ENCODE measurements at places on chromosomes 12 and 14.

- no peak for DNase-seq
Measured at GRCh38 chr12:32032205-32032810, 73.1 kb downstream of the RESF1 start.

DNA sequence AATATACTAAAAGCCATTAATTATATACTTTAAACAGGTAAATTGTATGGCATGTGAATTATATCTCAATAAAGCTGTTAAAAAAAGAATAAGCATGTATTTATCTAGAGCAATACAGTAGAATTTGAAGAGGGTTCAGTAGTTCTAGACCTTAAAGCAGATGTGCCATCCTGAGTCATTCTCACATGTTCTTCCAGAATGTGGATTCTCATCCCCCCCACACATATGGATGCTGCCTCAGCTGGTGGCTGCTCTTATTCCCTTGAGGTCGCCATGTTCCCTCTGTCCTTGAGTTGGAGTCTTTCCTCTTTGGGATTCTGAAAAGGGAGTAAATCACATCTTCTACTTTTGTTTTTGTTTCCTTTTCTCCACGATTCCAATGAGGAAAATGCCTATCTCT lies 321.3 kb downstream of the AEBP2 start:
- DNase-seq = no peak

DNA sequence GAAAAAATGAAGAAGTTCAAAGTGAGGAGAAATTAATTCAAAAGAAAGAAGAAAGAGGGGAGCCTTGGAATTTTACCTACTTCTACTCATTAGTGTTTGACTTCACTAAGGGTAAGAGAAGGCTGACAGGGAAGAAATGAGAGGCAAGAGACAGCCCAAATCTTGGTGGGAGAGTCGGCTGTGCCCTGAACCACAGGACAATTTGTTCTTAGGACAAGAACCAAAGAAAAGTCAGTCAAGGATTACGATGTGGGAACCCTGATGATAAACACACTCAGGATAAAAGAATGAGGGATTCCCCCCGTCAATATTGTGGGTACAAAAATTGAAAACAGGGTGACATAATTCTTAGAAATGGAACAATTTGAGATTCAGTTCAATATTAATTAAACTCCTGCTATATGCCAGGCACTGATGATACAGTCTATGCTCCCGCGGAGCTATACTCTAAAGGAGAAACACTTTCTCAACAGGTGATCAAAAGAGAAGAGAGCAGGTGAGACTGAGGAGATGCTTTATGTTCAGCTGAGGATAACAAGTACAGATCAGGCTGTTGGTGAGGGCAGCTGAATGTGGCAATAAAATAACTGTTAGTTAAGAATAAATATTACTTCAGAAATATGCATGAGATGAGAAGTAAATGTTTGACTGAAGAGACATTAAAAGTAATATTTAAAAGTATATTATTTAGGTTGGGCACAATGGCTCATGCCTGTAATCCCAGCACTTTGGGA lies 175.4 kb downstream of the SLC25A21 start:
- DNase-seq = no peak

GRCh38 chr12:111438481-111438880 lies 32.8 kb downstream of the SH2B3 start:
- no peak for DNase-seq

DNA sequence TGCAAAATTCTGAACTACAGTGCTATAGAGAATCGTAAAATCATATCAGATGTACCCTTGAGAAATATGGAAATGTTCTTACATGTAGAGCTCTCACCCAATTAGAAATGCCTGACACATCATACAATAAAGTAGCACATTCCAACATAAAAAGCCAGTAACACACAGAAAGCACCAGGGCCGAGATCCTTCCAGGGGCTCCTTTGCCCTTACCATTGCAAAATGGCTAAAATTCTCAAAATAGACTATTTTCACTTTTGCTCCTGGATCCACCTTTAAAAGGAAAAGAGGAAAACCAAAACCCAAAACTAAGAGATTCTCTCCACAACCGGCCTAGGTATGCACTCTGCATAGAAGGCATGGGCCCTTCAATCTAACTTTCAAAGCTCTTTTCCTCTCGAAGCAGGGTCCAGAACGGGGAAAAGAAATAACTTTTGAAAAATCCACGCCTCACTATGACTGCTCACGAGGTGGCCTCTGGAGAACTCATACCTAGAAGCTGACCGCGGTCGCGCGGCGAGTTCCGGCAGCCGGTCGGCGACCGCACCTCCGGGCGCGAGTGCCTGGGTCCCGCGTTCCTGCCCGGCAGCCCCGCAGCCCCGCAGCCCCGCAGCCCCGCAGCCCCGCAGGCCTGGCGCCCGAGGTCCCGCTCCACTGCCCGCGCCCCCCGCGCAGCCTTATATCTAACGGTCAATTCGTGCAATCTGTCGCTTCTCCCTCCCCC lies 2.7 kb downstream of the OTX2 start:
- DNase-seq = no peak

DNA sequence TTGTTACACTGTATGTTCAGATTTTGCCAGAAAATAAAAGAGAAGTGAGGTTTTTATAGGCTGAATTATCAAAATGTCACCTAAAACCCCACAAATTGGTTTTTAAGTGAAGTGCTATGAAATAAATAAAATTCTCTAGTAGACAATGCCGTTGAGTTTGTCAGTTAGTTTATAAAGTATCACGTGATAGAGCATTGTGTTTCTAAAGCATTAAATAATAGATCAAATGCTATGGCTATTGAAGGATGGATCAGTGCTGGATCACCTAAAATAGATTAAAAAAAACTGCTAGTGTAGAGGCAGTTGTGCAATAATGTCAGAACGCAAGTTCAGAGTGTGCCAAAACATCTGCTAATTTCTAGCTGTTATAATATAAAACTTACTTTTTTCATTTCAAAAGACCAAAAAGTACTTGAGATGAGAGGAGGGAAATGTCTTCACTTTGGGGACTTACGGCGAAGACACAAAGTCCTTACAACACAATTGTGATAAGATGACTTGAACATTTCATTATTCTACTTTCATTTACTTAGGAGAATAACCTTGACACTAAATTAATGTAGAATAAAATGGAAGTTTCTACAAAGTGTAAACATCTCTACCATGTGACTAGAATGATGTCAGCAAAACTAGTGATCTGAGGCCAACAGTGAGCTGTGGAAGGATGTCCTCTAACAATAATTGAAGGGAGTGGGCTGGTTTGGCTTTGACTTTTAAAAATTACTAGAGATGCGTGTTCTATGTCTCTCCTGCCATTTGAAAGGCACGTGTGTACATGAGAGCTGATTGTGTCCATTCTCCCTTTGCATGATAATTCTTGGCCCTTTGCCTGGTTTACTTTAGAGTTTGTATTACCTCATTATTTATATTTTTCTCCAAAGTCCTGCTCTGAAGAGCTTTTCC lies 154.4 kb upstream of the PDE3A start:
- DNase-seq = no peak

- peak; percentile 0 for DNase-seq
Measured at GRCh38 chr14:80213602-80214001, 2.3 kb upstream of the DIO2 start.

- DNase-seq = no peak
Measured at GRCh38 chr12:64685605-64686004, 73.6 kb downstream of the GNS start.

DNA sequence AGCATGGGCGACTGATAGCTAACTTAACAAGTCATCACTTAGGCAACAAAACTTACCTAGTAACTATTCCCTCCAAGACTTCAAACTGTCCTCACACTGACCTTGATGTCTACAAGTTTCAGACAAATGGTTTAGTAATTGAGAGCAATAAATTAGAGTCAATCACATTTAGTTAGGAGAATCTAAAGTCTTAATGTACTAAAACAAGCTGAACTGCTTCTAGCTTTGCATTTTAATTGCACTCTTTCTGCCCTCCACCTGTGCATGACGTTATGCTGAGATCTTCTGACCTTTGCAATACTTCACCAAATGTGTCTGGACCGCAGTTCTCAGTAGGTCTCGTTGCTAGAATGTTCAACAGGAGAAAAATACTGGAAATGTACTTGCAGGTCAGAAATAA lies 158.0 kb downstream of the PIK3C2G start:
- DNase-seq = no peak

GRCh38 chr14:32697704-32698103 lies 241.0 kb upstream of the NPAS3 start:
- DNase-seq = no peak

DNA sequence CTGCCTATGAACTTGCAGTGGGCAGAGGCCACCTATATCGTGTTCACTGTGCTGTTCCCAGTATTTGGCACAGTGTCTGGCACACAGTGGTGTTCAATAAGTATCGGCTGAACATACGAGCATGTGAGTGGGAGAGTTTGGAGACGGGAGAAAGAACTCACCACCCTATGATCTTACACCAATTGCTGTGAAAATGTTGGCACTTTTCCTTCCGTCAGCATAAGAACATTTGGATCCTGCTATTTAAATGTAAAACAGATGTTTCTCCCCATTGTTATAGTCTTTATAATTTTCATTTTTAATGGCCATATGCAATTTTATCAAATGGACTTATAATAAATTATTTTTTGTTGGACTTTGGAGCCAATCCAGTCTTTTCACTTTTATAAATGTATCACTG lies 144.4 kb downstream of the EFCAB11 start:
- DNase-seq = no peak

DNA sequence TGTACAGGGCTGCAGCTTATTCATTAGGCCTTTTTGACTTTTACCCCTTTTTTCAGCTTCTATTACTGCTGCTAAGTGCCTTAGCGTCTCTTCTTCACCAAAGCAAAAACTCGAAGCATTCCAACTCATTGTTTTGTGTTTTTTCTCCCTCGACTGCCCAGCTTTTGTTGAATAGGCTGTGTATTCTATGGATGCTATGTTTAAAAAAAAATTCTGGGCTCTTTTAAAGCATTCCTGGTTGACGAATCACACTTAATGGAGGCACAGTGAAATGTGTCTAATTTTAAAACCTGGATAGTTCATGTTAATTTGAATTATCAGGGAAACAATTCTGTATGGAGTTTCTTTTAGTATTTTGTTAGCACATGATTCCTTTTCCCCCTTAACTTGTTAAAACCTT lies 29.7 kb downstream of the KTN1 start:
- DNase-seq = no peak

DNA sequence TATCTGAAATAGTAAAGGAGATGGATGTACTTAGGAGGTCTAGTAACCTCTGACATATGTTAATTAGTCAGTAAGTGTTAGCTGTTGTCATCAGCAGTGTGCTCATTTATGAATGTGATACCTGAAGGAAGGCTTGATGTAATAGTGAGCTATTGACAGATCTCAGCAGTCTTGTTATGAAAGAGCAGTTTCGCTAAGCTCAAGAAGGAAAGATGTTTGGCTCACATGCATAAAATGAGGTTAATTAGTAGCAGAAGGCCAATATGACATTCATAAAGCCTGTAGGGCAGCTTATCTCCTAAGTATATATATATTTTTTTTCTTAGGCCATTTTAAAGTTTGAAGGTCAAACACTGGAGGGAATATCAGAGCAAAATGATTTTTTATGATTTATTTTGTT lies 2.8 kb downstream of the FAM234B start:
- DNase-seq = no peak

DNA sequence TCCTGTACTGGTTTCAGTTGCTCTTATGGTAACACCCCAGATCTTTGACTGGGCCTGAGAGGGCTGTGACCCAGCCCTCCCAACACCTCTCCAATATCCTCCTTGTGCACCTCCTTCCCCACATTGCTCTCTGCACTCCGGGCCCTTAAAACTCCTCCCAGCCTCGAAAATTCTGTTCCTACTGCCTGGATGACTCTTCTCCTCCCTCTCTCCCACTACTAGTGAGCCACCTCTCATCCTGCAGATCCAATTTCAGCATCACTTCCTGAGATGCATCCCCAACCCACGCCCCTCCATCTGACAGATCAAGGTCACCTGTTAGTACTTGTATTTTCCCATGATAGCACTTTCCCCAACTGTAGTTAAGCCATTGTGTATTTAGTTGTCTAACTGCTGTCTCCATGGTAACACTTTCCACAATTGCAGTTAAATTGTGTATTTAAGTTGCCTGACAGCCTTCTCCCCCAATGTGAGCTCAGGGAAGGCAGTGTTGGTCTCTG lies 11.5 kb upstream of the NT5DC3 start:
- DNase-seq = peak; percentile 92

- peak; percentile 61 for DNase-seq
Measured at GRCh38 chr12:97404543-97404942, 58.1 kb upstream of the RMST start.

GRCh38 chr12:119206348-119207062 lies 27.8 kb downstream of the HSPB8 start:
- DNase-seq = no peak

GRCh38 chr14:23866269-23866668 lies 87.3 kb upstream of the DHRS4 start:
- no peak for DNase-seq

- DNase-seq = no peak
Measured at GRCh38 chr14:72793156-72793939, 100.6 kb downstream of the DPF3 start.

DNA sequence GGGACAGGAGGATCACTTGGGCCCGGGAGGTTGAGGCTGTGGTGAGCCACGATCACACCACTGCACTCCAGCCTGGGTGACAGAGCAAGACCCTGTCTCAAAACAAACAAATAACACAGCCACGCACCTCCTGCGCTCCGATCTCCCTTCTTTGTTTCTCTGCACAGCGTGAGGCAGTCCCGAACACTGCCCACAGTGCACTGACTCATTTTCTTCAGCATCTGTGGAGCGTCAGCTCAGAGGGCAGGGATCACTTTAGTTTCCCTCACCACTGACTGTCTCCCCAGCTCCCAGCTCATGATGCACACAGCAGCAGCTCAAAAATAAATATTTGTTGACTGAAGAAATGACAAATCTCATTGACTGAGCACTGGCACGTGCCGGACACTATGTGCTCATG lies 883 bp upstream of the MYL2 start:
- DNase-seq = no peak

- no peak for DNase-seq
Measured at GRCh38 chr12:13342971-13343370, 146.4 kb downstream of the EMP1 start.

- no peak for DNase-seq
Measured at GRCh38 chr12:100289038-100289437, 22.1 kb downstream of the SCYL2 start.

- DNase-seq = no peak
Measured at GRCh38 chr12:85350356-85350755, 70.3 kb downstream of the ALX1 start.

DNA sequence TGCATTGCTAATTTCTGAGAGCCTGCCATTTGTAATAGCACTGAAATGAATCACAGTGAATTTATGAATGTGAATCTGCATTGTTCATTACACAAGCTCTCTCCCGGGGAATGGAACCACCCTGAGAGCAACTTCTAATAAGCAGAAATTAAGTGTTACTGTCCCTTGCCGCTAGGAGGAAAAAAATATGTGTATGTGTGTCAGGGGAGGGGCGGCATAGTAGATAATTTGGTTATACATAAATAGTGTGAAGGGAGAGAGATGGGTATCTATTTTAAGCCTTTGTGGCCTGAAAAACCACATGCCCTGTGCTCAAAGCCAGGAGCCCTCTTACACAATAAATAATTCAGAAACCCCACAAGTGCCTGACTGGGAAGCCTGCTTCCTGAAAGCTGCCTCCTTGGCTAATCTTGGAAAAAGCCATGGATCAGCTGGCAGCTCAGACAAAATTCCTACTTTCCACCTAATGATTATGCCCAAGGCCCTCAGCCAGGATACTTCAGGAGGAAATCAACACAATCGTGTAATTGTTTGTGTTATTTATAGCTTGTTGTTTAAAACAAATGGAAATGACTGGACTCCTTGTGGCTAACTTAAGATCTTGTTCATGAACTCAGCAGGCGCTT lies 366.2 kb upstream of the KITLG start:
- peak; percentile 63 for DNase-seq

GRCh38 chr14:25406818-25407217 lies 356.9 kb upstream of the STXBP6 start:
- DNase-seq = peak; percentile 3

Measured in NCI-H146 (cell line).